Stimulated activated CD4-positive, alpha-beta T cell treated with anti-CD3 and anti-CD28 coated beads, Interleukin-12 subunit alpha, Interleukin-12 subunit beta, amount 100 ng/mL, for 24 hours (primary cell): ENCODE measurements at places on chromosomes 1 and 21.

DNA sequence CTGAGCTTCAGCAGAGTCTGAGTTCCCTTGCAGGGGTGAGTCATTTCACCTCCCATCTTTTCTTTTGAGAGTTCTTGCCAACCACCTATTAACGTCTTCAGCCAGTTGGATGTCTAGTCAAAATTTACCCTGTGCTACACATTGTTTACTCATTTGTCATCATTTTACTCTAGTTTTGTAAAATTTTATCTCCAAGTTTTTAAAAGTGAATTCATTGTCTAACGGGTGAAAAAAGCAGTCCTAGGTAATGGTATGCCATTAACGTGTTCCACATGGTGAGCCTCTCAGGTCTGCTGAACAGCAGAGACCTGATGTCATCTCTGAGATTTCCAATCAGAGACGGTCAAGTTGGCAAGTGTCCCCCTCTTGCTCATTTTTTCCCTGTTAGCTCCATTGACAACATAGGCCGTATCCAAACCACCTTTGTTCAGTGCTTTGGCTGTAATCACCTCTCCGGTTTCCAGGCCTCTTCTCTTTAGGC lies 85.4 kb downstream of the TBX15 start:
- DNase-seq: no peak

- DNase-seq: no peak
Measured at GRCh38 chr1:5223206-5223605, 568.8 kb downstream of the AJAP1 start.

- no peak for DNase-seq
Measured at GRCh38 chr1:54326543-54327385, 79.4 kb downstream of the SSBP3 start.

- DNase-seq: no peak
Measured at GRCh38 chr1:100350787-100351094, 1.6 kb upstream of the CDC14A start.

DNA sequence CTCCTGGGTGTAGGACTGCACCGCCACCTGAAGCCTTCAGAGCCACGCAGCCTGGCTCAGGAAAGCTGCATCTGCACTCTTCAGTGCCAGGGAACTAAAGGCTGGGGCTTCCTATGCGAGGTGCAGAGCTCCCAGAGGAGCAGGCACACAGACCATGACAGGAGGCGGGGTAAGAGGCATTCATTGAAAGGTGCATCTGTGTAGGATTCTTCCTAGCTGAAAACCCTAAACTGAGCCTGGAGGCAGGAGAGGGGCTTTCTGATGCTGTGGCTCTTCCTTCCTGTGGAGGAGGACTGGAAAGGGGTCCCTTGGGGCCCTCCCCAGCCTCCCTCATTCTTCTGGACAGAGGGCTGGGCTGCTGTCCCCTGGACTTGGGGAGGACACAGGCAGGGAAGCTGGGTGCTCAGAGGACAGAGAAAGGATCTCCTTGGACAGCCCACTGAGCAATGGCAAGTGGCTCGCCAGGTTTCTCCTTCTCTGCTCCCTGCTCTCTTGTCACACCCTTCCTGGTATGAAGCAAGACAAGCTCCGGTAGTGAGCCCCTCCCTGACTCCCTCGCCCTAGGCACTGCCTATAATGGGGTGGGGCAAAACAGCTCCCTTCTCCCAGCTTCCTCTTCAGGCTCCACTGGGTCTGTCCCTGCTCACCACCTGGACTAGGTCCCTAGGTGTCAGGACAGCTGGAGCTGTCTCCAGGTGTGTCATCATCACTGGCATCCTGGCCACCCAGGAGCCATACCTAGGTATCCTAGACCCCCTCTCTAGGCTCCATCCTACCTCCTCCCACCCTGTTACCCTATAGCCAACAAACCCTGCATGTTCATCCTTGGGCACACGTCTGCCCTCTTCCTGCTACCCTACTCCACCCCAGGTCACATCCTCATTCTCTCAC lies 20.0 kb downstream of the S100A6 start:
- DNase-seq: no peak

GRCh38 chr21:29177800-29178199 lies 47.4 kb downstream of the MAP3K7CL start:
- no peak for DNase-seq

- DNase-seq: no peak
Measured at GRCh38 chr21:44869781-44870747, 3.4 kb downstream of the PTTG1IP start.

GRCh38 chr21:38853421-38853919 lies 47.7 kb downstream of the ETS2 start:
- no peak for DNase-seq
